ENCODE measurements at places on chromosomes 1 and 21.
A peak's percentile ranks its signal among the peaks of the same experiment; 100 is the strongest.

- DNase-seq = no peak
Measured at GRCh38 chr1:91768786-91769725, 116.9 kb downstream of the TGFBR3 start.

- DNase-seq = no peak
Measured at GRCh38 chr1:62781841-62782543, 1.9 kb upstream of the ATG4C start.

- DNase-seq = peak; percentile 72
Measured at GRCh38 chr1:228987736-228988506, 252.6 kb downstream of the RHOU start.

DNA sequence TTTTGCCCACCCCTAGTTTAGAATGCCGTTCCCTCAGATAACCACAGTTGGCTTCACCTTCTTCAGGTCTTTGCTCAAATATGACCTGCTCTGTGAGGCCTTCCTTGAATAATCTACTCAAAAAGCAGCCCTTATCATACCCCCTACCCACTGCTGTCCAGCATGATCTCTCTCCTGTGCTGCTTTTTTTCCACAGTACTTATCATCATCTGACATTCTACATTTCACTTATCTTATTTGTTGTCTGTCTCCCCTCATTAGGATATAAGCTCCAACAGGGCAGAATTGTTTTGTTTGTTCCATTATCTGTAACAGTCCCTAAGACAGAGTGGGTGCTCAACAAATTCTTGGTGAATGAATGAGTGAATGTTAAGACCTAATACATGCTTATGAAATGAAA lies 18.1 kb downstream of the USP24 start:
- DNase-seq = no peak

DNA sequence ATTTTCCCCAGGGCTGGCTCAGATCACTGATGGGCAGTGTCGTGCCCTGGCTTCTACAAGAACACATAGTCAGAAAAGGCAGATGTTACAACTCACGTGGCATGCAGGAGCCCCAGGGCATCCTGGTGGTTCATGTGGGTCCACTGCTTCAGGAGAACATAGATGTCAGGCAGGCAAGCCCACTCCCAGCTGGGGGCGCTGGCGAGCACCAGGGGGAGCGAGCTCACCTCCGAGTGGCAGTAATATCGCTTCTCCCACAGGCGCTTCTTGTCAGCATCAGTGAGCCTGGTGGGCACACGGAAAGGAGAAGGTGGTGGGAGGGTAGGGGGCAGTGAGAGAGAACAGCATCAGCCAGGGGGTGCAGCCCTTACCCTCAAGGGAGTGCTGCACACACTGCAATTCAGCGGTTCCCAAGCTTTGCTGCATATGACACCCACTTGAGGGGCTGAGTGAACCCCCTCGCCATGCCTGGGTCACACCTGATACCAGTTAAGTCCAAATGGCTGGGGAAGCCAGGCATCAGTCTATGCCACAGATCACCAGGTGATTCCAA lies 34.3 kb upstream of the PPP1R15B start:
- DNase-seq = peak; percentile 36

GRCh38 chr1:8970870-8971337 lies 25.2 kb downstream of the CA6 start:
- DNase-seq = no peak

DNA sequence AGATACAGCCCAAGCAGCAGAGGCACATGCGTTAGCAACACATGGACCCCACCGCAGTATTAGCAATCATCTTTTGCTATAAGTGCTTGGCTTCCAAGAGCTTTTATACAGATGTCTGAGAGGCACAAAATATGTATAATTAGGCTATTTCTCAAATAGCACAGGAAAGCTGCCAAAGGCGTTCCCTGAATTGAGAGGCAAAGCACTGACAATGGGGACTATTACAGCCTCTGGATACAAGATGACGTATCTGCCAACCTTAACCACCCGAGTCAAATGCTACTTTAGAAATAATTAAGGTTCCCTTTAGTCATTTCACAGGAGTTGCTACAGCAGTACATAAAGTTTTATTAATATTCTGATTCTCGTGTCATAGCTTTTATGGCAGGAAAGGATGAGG lies 6.4 kb downstream of the STMN1 start:
- DNase-seq = no peak

DNA sequence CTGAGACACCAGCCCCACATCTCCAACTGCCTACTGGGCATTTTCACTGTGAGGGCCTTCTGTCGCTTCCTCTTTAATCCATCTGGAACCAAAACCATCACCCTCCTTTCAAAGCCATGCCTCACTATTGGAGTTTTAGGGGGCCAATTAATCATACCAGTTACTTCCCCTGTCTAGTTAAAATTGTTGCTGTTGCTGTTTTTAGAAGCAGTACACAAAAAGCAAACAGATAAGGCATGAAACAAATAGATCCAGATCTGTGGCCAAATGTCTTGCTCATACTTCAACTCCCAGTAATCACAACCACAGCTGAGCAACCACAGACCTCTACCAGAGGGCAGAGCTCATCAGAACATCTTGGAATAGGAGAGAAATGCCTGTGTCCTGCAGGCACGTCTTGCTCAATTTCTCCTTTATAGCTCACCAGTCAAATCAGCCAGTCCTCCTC lies 133.8 kb upstream of the C1orf105 start:
- DNase-seq = no peak

GRCh38 chr1:63859480-63860275 lies 85.9 kb downstream of the ROR1 start:
- no peak for DNase-seq

DNA sequence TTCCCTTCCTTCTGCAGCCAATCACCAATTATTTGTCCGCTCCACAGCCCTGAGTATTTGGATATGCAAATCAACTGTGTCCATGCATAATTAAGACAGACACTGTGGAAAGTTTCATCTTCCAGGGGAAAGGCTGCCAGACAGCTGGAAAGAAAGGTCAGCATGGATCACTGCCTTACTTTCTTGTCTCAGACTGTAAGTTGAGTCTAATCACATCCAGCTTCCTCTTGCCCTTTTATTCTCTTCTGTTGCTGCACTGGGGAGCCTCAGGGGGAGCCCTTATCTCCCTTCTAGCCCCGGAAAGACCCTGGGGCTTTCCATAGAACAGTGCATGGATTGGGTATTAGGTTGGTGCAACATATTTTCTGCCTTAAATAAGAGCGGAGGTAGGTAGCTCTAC lies 182.9 kb downstream of the OMA1 start:
- no peak for DNase-seq

- peak; percentile 25 for DNase-seq
Measured at GRCh38 chr1:51284487-51284954, 45.8 kb downstream of the TTC39A start.

DNA sequence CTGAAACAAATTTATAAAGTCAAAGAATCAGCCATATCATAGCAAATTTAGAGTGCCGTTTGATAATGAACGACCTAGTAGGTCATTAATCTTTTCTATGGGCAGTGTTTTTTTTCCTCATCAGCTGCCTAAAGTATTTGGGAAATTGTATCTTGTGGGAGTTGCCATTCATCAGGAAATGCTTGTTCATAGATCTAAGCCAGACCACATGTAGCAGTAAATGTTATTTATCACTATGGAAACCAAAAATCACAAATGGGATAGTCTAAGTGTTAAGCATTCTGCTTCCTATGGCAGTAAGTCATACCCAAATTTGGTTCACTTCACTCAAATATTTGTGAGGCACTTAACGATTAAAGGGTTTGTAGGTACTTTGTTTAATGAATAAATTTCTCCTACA lies 52.9 kb downstream of the LRRC8D start:
- no peak for DNase-seq

- peak; percentile 3 for DNase-seq
Measured at GRCh38 chr1:145997016-145997717, 788 bp upstream of the TXNIP start.

DNA sequence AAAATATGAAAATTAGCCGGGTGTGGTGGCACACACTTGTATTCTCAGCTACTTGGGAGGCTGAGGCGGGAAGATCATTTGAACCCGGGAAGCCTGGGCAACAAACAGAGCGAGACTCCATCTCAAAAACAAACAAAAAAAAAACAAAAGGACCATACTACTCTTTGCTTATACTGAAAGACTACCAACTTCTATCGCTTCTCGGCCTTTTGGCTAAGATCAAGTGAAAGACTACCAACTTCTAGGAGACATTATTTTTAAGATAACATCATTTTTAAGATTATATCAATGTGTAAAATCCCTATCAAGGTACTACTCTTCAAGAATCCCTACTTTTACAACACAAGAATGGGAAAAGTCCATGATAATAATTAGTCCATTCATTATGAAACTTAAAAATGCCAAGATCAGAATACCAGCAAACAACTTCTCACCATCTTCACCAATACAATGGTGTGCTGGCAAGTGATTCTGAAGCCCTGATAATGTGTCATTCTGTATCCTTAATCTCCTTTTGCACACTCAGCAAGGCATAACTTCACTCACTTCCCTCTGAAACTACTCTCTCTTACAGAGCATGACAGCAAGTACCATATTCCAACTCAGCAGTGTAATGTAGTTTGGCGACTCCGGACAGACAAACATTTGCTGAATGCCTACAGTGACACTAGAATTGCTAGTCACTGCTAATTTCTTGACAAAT lies 1.7 kb downstream of the PTP4A2 start:
- DNase-seq = no peak

DNA sequence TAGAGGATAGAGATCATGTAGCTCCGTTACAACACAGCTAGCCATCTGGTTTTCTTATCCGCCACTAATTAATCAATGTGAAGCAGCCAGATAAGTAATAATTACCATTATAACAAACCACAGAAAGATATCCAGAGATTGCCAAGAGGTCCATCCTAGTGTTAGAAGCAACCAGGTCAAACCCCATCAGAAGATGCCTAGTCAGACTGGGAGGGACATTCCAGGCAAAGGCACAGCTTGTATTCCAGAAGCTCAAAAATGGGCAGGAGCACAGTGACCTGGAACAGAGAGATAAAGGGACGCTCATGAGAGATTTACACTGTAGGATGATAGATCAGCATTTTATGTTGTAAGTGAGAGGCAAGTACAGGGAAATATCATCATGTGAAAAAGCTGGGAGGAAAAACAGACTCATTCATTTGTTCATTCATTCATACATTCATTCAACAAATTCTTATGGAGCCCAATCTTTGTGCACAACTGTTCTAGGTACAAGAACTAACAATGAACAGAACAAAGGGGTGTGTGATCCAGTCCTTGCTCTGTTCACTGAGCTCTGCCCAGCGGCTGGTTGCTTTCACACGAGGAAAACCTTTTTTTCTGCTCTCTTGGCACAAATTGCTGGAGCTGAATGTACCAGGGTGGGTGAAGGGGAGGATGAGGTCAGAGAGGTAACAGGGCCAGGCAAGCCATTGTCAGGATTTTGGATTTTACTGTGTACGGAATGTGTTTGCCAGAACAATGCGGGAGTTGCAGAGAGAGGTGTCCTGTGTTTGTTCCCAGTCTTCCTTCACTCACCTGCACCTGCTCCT lies 240.8 kb upstream of the FGGY start:
- DNase-seq = no peak

DNA sequence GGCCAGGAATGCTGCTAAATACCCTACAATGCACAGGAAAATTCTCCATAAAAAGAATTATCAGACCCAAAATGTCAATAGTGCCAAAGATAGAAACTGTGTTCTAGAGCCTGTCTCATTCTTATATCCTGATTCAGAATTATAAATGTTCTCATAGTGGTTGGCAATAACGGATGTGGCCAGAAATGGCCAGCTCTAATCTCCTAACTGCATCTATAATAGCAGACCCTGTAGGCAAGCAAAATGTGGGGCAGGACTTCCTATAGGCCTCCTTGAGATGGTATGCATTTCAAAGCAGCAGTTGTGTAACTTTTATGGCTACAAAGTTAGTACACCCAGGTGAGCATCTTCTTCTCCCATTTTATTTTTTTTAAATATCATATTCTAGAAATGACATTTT lies 95.9 kb upstream of the SGIP1 start:
- no peak for DNase-seq

- DNase-seq = peak; percentile 64
Measured at GRCh38 chr1:3410142-3410925, 44.1 kb upstream of the ARHGEF16 start.

- DNase-seq = no peak
Measured at GRCh38 chr21:36856643-36857042, 109.8 kb downstream of the HLCS start.

- DNase-seq = no peak
Measured at GRCh38 chr1:67668660-67669059, 16.3 kb upstream of the GADD45A start.

GRCh38 chr21:39696196-39696595 lies 48.8 kb upstream of the IGSF5 start:
- DNase-seq = no peak

DNA sequence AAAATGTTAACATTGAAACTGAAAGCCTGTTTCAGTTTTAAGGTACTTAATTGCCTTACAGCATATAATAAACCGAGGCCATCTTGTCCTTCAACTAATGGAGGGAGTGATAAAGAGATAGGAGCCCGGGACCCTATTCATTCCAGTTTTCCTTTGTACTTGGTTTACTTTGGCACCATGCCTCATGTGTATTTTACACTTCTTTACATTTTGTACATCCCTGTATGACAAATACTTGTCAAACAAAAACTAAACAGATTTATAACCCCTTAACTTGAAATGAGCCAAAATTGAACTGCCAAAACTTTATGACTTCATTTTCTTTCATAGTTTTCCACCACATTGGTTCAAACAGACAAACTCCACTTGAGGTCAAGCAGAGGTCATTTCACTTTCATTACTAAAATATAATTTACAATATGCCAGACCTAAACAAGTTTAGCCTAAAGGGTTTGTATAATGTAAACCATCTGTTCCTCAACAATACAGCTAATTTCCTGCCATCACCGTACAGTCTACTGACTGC lies 30.9 kb upstream of the UBE2U start:
- no peak for DNase-seq

DNA sequence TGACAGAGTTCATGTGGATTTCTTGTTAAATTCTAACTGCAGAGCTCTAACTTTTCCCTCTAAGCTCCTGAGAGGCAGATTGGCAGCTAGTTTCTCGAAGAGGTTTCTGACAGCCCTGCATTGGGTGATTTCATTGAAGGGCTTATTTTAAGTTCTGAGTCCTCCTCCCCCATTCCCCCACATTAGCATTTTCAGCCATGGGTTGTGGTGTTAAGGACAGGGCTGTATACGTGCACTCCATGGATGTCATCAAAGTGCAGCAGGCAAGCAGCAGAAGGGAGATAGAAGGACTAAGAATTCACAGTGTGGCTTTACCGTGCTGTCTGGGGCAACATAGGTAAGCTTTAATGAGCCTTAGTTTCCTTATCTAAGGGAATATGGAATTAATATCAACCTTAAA lies 19.0 kb downstream of the CRYZ start:
- no peak for DNase-seq

- no peak for DNase-seq
Measured at GRCh38 chr1:245179706-245180105, 24.9 kb downstream of the KIF26B start.
